ENCODE measurements at places on chromosomes 6 and 20.

GRCh38 chr6:157079771-157080170 is 243.5 kb downstream of the TMEM242 start:
- no peak for DNase-seq

DNA sequence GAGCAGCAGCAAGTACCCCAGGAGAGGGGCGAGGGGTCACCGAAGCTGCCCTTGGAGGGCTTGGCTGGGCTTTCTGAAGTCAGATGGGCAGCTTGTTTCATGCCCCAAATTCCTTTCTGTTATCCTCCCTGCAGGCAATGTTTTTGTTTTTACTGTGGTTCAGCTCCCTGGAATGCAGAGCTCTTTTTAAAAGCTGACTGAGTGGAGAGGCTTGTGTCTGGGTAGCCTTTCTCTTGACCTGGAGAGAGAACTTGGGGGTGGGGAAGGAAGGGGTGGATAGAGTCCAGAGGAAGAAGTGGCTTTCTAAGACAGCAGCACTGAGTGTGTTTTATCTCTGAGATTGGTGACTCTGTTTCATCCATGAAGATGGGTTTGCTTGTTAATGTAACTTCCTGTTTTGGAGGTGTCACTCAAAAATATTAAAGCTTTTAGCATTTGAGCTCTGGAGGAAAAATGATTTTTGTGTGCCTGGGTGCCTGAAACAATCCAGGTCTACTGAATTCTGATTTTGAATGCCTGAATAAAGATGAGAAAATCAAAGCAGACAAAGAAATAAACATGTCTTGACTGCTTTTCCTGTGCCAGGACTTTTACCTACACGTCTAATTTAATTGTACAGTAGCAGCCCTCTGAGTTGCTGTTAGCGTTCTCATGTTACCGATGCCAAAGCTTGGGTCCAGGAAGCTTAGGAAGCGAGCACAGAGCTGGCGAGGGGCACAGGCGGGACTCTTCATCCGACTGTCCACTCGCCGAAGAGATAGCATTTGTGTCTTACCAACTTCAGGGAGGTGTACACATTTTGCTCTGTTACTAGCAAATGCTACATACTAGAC is 78.2 kb upstream of the EEF1E1 start:
- DNase-seq: peak; percentile 77

DNA sequence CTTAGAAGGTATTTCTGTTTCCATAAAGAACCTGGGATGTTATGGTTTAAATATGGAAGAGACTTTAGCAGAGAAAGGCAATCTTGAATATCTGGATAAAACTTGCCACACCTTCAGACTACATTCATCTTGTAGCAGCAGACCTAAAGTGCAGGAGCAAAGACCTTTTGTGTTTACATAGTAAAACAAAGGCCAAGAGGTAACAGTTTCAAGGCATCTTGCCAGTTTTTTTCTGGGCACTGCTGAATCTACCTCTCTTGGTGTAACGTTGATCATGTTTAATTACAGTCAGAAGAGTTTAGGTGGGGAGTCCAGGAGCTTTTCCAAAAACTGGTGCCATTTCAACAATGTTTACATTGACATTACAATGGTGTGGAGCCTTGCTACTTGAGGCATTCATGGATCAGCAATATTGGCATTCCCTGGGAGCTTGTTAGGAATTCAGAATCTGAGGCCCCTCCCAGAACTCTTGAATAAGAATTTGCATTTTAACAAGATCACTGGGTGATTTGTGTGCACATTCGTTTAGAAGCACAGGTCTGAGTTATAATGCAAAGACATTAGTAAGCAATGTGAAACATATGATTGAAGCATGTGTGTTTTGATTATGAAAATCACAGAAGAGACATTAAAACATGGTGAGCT is 94.5 kb downstream of the F13A1 start:
- DNase-seq: no peak

DNA sequence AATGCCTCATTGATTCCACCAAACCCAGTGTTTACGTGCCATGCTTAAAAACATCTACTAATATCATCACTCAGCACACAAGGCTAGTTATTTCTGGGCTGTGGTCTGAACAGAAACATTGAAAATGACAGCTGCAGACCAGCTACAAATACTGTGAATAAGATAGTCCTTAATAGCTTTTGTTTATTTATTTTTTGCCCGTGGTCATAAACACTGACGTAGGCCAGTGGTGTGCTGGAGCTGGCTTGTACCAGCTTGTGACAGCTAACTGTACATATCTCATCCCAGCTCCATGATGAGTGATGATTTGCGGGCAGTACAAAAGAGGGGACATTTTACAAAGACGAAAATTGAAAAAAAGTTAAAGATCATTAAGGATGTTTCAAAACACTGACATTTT is 1057.0 kb downstream of the EPHA7 start:
- no peak for DNase-seq

DNA sequence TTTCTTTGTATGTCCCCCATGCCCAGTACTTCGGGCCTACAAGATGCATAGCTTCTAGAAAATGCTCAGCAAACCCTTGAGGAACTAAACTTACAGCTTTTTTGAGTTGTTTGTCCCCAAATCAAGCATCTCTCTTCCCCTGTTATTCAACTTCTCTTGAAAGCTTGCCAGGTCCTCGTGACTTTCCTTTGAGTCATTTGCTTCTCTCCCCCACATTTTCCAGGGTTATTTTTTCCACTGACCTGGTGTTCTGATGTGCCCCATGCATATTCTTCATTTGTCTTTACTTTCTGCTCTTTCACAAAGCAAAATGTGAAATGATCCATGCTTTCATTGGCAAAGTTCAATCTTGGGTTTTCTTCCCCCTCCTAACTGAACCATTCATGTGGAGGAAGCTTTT is 204.8 kb downstream of the TFAP2A start:
- peak; percentile 78 for DNase-seq

DNA sequence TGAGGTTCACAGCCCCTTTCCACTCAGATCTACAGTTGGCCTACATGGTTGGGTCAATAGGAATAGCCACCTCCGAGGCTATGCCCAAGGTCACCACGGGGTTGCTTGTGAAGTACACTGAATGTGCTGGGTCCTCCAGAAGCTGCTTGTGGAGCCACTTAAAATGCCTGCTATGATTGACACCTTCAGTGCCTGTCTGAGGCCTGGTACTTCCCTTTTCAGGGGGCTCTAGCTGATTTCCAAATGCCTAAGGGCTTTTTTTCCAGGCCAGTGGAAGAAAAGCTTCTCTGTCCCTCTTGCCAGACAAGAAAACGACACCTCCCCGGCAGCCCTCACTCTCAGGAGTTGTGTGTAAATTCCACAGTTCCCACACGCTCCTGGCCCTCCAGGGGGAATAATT is 6.3 kb upstream of the NXT1 start:
- DNase-seq: no peak

DNA sequence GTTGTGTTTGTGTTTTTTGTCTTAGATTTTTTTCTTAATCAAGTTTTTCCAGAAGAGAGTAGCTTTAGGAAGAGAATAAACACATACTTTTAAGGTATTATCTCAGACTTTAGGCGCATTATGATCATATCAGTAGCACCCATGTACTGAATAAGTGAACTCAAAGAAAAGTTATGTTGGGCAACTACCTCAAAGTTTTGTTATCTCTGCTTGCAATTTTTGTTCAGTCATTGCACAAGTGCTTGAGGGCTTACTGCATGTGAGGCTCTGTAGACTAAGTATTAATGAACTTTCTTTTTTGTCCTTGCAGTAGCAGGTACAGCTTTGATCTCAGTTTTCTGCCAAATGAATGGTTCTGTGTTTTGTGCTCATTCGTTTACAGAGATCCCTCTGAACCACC is 189.0 kb downstream of the SLC16A10 start:
- no peak for DNase-seq

- DNase-seq: no peak
Measured at GRCh38 chr6:135030056-135030473, 24.6 kb downstream of the HBS1L start.

GRCh38 chr20:33404281-33404680 is 3.0 kb upstream of the CDK5RAP1 start:
- no peak for DNase-seq

DNA sequence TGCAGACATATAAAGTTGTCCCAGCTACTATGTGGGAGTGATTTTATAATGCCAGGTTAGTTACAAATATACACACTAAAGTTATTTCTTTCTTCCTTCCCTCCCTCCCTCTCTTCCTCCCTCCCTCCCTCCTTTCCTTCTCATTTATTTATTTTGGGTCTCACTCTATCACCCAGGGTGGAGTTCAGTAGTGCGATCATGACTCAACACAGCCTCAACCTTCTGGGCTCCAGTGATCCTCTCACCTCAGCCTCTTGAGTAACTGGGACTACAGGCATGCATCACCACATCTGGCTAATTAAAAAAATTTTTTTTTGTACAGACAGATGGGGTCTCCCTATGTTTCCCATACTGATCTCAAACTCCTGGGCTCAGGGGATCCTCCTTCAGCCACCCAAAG is 59.2 kb downstream of the PHF20 start:
- DNase-seq: peak; percentile 78

GRCh38 chr6:163897669-163898068 is 483.2 kb downstream of the QKI start:
- peak; percentile 24 for DNase-seq

DNA sequence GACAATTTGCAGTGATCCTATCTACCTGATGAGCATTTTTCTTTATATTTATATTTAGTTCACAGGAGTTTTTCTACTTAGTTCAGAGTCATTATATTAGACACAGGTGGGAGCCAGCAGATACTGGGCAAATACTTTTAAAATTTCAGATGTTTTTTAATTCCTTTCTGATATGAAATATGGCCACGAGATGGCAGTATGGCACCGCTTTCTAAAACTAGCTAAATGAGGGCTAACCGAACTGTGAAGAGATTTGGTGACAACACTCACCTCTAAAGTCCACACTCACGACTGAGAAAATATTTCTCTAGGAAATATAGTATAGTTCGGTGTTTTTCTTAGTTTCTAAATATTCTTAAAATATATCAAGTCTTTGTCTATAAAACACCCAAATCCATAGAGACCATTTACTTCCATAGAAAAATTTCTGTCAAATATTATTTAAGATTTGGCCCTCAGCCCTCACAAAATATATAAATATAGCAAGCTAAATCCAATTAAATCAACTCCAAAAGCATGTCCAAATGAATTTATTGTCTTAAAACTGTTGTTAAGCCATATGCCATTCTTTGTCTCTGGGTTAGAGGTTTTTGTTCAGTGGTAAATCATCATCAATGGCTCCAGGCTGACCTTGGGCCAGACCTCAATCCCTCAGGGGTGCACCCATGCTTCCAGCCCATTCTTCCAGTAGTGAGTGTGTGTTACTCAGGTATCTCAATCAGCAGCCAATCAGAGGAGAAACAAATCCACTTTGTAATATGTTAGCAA is 63.6 kb downstream of the HUS1B start:
- DNase-seq: peak; percentile 74

- peak; percentile 88 for DNase-seq
Measured at GRCh38 chr6:18216411-18216810, 47.9 kb downstream of the DEK start.
